ENCODE measurements at places on chromosomes 16 and 17. TPM values are rescaled to one million over a fixed set of nuclear protein-coding genes. Genes with fewer than 3 reads are reported as not detected.
A peak's percentile ranks its signal among the peaks of the same experiment; 100 is the strongest.

The USP6 gene
- 0.09 TPM for total RNA-seq

The ABCC11 gene
- not detected for total RNA-seq

The KRT222 gene
- 0.79 TPM for total RNA-seq

The TP53TG3D gene
- 0.70 TPM for total RNA-seq

The PCYT2 gene
- total RNA-seq = 36.7 TPM

The CDC6 gene
- total RNA-seq = 6.0 TPM

The NAA38 gene
- total RNA-seq = 80.1 TPM

The HOXB6 gene
- not detected for total RNA-seq

The BEAN1 gene
- total RNA-seq = 1.8 TPM

DNA sequence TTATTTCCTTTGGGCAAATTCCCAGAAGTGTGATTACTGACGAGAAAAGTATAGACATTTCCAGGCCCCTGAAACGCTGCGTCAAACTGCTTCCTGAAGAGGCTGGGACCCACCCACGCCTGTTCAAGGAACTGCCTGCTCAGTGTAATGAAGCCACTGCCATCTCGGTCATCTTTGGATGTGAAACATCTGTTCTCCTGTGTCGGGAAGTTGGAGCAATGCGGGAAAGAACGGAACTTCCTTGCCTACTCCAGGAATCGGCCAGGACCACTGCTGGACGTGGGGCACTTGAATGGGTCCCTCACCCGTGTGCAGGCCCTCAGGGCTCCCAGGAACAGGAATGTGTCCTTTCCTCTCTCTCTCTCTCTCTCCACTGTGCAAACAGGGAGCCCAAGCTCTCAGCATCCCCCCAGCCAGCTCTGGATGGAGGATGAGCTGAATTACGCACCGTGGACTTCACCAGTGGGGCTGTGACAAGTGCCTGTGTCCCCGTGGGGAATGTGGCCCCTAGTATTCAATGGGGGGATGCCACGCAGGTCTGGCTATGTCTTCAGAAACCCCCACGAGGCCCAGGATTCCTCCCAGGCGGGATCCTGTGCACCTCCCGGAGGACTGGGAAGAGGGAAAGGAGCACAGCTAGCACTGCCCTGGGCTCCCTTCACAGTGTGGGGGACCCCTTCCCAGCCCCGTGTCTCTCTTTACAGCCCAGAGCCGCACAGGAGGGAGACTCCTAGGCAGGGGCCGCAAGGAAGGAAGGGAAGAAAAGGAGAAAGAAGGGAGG is 18.3 kb upstream of the LITAF start:
- DNase-seq = no peak

GRCh38 chr17:61403801-61404662 is 4.4 kb downstream of the TBX2 start:
- DNase-seq = no peak

GRCh38 chr16:71709229-71709781 is 15.2 kb downstream of the PHLPP2 start:
- DNase-seq = no peak

- DNase-seq = no peak
Measured at GRCh38 chr16:86224126-86224525, 286.2 kb upstream of the FOXF1 start.

DNA sequence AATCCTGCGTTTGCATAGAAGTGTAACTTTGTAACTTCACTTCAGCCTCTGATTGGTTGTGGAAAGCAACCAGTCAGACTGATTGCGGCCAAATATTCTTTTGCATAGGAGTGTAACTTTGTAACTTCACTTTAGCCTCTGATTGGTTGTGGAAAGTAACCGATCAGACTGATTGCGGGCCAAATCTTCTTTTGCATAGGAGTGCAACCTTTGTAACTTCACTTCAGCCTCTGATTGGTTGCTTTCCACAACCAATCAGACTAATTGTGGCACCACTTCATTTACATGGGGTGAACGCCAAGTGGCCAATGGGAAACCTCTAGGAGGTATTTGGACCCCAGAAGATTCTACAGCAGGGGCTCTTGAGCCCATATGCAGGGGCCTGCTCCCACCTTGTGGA is 1.8 kb upstream of the TMEM98 start:
- DNase-seq = no peak

DNA sequence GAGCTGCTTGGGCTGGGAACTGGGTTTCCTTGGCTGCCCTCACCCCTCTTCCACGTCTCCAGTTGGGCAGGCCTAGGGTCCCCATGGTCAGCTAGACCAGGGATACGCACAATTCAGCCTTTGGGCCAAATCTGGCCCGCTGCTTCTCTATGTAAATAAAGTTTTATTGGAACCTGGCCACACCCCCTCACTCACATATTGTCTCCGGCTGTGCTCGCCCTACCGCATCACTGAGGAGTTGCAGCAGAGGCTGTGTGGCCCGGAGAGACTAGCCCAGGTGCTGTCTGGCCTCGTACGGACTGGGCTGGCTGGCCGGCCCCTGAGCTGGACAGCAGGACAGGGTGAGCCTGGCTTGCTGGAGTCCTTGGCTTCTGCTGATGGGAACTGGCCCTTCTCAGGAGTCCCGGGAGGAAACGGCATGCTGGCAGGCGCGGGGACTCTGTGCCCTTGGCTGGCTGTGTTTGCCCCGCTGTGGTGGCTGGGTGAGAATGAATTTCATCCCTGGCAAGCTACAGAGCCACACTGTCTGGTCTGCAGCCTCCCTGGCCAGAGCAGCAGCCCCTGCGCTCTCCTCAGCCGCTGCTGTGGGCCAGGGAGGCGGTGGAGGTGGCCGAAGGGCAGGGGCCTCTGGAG is 82.0 kb downstream of the ENGASE start:
- no peak for DNase-seq

GRCh38 chr17:5254414-5254813 is 19.8 kb upstream of the SCIMP start:
- DNase-seq = no peak

GRCh38 chr16:23629516-23629915 is 11.6 kb downstream of the PALB2 start:
- DNase-seq = no peak

- DNase-seq = no peak
Measured at GRCh38 chr16:83147244-83147643, 520.5 kb downstream of the CDH13 start.

DNA sequence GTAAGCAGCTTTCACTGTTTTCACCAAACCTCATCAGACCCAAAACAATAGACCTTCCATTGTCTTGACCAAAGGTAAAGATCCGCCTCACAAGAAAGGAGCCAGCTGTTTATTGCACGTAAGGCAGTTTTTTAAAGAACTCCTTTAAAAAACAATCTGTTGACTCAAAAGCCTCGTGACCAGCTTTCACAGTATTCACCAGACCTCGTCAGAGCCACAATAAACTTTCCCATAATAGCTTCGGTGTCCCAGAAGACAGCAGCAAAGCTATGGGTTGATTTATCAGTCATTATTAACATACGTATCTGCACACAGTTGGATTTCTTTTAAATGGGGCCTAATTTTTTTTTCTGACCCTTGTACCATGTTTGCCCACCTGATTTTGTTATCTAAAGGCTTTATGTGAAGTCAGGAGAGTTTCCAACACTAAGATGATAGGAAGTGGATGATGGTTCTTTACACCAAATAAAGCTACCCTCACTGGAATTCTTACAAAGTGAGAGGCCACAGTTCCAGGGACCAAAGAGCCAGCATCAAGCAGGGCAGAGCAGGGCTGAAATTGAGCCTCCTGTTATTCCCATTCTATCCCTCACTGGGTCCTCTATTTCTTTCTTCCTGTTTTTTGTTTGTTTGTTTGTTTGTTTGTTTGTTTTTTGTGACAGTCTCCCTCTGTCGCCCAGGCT is 17.6 kb upstream of the HELZ start:
- no peak for DNase-seq

GRCh38 chr16:397736-398332 is 835 bp downstream of the NME4 start:
- no peak for DNase-seq

DNA sequence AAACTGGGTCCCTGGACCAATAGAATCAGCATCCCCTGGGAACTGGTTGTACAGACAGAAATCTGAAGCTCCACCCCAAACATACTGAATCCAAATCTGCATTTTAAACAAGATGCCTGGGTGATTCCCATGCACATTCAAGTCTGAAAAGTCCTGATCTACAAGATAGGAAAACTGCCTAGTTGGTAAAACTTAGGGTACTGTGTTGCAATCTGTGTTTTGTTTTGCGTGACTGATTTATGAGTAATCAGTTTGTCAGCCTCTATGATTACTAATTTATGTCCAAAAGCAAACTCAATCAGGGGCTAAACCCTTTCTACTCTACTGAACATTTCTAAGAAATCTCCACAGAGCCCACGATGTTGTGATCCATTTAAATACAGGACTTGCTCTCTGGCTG is 103.8 kb downstream of the YPEL2 start:
- no peak for DNase-seq

- no peak for DNase-seq
Measured at GRCh38 chr17:2503627-2504026, 8.1 kb downstream of the METTL16 start.

GRCh38 chr16:56354016-56354415 is 71.3 kb downstream of the AMFR start:
- no peak for DNase-seq

- no peak for DNase-seq
Measured at GRCh38 chr16:71449020-71449419, 7.2 kb upstream of the TLE7 start.

GRCh38 chr16:35745821-35746248 is 2286.4 kb downstream of the TP53TG3F start:
- no peak for DNase-seq

GRCh38 chr17:45672792-45673191 is 111.3 kb upstream of the CRHR1 start:
- no peak for DNase-seq

- DNase-seq = no peak
Measured at GRCh38 chr16:77183137-77183536, 7.9 kb upstream of the MON1B start.

- DNase-seq = no peak
Measured at GRCh38 chr16:31785126-31785525, 88.5 kb upstream of the ZNF267 start.

DNA sequence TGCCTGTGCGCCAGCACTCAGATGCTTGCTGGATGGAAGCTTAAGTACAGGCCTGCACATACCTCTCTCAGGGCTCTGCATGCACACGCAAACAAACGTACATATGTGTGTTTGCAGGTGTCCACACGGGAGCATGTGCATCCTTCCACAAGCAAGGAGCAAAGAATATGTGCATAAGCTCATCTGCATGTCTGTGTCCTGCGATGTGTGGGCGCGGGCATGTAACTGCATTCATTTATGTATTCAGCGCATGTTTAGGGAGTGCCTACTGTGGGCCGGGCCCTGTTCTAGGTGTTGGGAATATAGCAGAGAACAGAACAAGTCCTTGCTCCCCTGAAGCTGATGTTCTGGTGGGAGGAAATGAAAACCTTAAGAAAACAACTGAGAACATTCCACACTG is 13.7 kb downstream of the TRPV2 start:
- no peak for DNase-seq

GRCh38 chr16:87806641-87807546 is 41.1 kb upstream of the KLHDC4 start:
- DNase-seq = peak; percentile 28

DNA sequence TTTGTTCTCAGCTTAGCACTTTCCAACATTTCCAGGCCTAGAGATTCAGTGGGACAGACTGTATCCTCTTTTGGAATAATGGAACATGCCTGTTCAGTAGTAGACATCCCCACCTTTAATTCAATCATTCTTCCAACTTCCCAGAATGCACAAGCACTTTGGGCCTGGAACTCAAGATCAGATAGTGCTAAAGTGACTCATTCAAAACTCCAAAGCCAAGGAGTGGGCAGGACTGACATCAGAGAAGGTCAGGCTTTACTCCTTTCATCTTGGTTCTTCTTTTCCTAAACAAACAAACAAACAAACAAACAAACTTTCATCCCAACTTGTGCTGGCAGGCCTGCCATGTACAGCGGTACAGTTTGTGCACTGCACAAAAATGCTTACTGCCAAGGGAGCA is 172.0 kb downstream of the AXIN2 start:
- no peak for DNase-seq

- no peak for DNase-seq
Measured at GRCh38 chr16:69111876-69112230, 6.4 kb downstream of the HAS3 start.

DNA sequence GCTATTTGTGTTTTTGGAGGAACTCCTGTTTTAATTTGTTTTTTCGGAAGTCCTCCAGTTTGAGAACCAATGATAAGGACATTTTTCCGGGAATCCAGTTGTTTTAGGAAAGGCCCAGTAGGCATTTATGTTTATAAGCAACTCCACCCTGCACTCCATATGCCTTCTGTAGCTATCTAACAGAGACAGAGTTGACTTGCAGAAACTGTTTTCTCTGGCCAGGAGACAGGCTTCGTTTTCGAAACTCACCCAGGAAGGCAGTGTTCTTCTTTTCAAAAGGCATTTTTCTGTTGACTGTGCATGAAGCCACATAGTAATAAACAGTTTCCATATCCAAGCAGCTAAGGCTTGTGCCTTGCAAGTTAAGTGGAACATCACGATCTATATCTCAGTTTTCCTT is 587.1 kb downstream of the WWOX start:
- no peak for DNase-seq

Measured in esophagus squamous epithelium (tissue), 5 donors.